ENCODE measurements at places on chromosomes 5 and 9.
A peak's percentile ranks its signal among the peaks of the same experiment; 100 is the strongest.

DNA sequence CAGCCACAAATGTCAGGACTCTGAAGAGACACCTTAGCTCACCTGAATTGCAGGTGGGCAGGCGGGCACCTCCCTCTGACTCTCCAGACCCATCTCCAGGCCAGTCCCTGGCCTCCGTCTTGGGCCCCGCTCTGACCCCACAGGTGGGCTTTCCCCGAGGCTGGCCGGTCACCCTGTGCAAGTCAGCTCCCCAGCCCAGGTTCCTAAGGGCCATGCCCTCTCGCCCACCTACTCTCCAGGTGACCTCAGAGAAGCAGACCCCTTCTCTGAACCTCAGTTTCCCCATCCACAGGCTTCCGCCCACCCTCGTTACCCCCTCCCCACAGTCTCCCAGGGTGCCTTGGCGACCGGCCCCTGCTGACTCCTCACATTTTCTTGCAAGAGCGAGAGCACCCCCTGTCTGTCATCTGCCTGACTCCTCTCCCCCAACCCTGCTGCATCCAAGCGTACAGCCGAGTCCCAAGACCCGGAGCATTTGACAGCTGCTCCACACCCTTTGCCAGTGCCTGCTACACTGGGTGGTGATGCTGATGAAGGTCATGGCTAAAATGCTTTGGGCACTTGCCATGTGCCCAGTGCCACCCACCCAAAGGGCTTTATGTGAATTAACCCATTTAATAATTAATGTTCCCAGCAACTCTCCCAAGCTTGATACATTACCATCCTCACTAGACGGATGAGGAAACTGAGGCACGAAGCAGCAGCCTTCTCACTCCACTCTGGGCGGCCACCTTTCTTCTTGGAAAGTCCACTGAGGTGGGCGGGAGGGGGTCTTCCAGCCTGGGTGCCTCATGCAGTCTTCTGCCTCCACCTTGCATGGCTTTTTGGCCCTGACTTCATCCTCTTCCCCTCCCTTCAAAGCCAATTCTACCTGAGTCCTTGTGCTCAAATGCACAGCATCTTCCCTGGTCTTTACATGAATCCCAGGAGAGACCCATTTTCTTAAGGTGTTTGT is 51.1 kb upstream of the ORM1 start:
- no peak for DNase-seq

DNA sequence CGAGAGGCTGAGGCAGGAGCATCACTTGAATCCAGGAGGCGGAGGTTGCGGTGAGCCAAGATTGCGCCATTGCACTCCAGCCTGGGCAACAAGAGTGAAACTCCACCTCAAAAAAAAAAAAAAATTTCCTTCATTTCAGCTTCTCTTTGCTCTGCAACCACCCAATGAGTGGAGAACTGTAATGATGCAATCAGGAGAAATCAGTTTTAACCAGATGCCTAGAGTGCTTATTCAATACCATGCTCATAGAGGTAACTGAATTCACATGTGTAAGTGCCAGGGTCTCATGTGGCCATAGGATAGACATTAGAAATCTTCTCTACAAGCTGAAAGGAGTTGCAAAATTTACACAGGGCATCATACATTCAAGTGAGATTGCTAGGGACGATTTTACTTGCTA is 70.6 kb downstream of the HMHB1 start:
- no peak for DNase-seq

DNA sequence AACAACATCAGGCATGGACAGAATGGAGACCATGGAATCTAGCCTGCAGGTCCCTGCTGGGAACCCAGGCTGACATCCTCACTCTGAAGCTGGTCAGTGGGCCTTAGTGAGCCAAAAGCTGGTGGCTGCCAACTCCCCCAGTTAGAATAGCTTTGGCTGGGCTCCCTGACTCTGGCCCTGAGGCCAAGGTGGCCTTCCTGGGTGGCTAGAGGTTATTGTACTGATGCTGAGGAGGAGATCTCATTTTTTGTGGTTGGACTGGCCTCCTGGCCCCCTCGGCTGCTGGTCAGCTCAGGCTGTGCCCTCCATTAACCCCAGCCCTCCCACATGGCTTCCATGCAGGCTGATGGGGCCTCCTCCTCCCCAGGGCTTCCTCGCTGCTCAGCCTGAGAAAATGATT is 101.2 kb upstream of the PANK3 start:
- no peak for DNase-seq

- no peak for DNase-seq
These were observed 78.9 kb downstream of the SMARCA2 start for GRCh38 chr9:2093920-2094597.

DNA sequence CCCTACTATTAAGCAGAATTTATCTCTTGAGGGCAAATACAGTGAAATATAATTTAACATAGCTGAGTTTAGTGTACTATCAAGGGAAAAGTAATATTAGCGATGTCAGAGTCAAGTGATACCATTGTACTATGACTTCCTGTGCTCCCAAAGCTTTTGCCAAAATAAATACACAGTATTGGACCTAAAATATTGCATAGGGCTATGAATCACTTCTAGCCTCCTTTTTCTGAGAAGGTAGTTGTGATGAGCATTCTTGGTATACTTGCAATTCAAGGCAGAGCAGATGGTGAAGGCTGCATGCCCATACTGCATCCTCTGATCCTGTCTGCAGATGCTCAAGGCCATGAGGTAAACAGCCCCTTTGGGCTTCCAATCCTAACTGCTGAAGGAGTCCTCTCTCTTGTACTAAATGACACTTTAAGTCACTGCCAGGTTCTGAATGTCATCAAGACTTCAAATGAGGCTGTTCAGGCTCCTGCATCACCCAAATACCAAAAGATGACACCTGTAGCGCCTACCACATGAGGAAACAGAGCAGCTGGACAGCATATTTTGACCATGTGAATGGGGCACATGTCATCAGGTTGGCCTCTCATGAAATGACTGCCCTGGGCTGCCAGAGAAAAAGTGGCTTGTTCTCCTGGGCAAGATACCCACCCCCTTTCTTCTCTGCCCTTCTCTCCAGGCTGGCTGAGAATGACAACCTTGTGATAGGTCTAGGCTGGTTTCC is 29.7 kb upstream of the PPP2CA start:
- DNase-seq, result no peak

GRCh38 chr9:708182-708550 is 133.3 kb upstream of the DMRT1 start:
- no peak for DNase-seq

GRCh38 chr5:95821110-95822021 is 1.2 kb downstream of the GLRX start:
- DNase-seq, result no peak

- no peak for DNase-seq
These were observed 119.1 kb upstream of the RASEF start for GRCh38 chr9:83182071-83182470.

GRCh38 chr5:149175346-149176105 is 34.2 kb downstream of the ABLIM3 start:
- no peak for DNase-seq

DNA sequence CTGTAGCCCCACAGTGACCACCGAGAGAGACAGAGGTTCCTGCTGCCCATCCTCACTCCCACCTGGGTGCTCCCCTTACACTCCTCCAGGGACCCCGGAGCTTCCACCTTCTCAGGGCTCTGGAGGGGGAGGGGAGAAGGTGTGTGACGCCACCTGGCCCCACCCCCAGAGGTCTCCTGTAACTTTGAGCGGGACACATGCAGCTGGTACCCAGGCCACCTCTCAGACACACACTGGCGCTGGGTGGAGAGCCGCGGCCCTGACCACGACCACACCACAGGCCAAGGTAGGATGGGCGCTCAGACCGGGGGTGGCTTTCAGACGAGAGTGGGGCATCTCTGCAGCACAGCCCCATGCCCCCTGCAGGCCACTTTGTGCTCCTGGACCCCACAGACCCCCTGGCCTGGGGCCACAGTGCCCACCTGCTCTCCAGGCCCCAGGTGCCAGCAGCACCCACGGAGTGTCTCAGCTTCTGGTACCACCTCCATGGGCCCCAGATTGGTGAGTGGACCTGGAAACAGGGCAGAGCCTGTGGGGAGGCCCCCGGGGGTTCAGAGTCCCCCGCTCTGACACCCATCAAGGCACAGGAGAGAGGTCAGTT is 4.5 kb downstream of the MAMDC4 start:
- no peak for DNase-seq

- DNase-seq, result no peak
These were observed 169.3 kb upstream of the FSTL4 start for GRCh38 chr5:133781436-133782225.

- no peak for DNase-seq
These were observed 220.9 kb downstream of the TRIM32 start for GRCh38 chr9:116907989-116908388.

GRCh38 chr5:14133394-14133793 is 9.7 kb upstream of the TRIO start:
- no peak for DNase-seq

GRCh38 chr9:125513668-125514413 is 193.2 kb downstream of the MAPKAP1 start:
- DNase-seq, result no peak

GRCh38 chr5:133470841-133471240 is 141.5 kb downstream of the FSTL4 start:
- no peak for DNase-seq

DNA sequence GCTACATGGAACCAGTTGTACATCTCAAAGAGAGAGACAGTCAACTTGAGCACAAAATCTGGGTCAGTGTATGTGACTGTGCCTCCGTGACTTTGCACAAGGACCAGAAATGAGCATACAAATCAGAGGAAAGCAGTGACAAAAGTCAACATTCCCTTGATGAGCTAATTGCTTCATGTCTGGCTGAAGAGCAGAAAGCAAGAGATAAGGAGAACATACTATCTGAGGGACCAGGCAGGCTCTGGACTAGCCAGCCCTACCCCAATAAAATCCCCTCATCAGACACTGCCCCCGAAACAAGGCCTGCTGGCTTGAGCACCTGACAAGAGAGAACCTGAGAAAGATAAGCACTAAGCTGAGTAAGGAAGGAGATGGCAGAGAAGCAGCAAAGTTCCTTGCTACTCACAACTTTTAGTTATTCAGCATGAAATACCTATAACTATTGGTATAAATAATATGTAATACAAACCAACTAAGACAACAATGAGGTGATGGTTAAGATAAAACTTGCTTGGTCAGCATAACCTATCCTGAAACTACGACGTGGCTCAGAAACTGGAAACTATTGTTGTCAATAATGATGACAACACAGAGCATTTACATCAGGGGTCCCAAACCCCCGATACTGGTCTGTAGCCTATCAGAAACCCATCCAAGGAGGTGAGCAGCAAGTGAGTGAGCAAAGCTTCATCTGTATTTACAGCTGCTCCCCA is 9.5 kb downstream of the SIL1 start:
- no peak for DNase-seq

DNA sequence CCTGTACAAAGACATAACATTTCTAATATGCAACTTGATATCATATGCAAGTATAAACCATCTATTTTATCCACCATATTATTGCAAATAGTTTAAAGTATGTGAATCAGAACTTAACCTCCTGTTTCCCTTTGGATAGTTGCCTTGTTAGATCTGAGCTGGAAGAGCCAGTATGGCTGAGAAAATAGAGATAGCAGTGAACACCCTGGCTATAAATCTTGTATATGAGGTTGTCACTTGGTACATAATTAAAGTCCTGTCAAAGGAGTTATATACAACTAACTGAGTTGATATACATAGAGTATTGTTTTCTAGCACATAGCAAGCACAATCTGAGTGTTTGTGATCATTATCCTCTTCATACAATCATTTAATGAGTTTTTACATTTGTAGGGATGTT is 272.3 kb downstream of the NTRK2 start:
- no peak for DNase-seq

DNA sequence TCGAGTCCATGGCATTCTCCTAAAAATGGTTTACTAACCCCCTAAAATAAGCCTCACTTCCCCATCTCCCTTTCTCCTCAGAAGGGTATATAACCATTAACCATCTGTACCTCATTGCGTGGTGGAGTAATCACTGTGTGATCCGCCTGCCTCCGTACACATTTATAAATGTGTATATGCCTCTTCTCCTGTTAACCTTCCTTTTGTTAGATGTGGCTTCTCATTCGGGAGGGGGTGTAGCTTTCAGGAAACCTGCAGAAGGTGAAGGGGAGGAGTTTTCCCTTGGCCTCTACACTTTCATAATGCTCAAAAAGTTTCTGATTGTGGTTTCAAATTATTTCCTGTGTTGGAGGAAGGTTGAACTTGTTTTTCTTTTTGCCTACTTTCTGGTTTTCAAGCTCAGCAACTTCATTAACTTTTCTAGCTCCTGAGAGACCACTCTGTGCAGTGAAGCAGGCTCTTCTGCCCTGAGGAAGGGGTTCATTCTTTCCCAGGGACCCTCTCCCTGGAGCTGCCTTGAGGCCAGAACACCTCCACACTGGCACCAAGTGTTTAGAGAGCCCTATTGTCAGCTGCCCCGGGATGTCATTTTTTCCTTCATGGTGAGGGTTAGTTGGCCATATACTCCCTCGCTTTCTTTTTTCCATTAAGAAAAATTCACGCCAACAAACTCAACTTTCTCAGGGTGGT is 46.9 kb downstream of the RASGRF2 start:
- no peak for DNase-seq

DNA sequence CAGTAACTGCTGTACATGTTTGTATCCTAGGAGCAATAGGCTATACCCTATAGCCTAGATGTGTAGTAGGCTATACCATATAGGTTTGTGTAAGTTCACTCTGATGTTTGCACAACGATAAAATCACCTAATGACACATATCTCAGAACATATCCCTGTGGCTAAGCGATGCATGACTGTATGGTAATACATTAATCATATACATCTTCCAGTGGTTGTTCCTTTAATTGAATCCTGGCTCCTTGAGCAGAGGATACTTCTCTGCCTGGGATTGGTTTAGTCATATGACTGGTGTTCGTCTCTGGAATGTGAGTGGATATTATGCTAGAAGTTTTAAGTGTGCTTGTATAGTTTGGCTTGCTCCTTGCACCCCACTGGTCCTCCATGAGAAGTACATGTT is 425.8 kb downstream of the MAN2A1 start:
- DNase-seq, result no peak

- no peak for DNase-seq
These were observed 214.5 kb downstream of the ATP10B start for GRCh38 chr5:160637357-160638090.

- no peak for DNase-seq
These were observed 31.1 kb downstream of the MEGF9 start for GRCh38 chr9:120683150-120683549.

- DNase-seq, result no peak
These were observed 664 bp upstream of the ARSB start for GRCh38 chr5:78985725-78986223.

- peak; percentile 6 for DNase-seq
These were observed 59.7 kb upstream of the TRPC7 start for GRCh38 chr5:136424835-136425584.

DNA sequence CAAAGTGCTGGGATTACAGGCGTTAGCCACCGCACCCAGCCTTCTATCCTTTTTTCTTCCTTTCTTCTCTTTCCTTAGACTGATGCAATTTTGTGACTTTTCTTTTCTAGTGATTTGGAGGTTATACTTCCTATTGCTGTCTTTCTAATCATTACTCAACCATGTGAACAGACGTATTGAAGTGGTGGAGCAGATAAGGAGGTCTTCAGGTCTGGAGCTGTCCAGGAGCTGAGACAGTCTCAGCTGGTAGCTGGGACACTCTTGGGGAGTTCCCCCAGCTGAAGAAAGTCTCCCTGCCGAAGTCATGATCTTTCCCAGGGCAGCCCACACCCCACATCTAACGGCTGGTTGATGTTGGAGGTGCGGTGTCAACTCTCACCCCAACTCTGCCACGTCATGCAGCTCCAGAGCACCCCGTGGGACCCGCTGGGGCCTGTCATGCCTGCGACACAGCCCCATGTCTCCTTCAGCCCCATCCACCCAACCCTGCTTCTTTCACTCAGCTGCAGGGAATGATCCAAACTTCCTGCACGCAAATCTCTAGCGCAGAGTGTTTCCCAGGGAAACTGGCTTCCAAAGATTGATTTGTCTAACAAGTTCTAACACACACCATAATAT is 41.1 kb downstream of the NSUN2 start:
- no peak for DNase-seq
